ENCODE measurements at places on chromosomes 16 and 17. TPM values are rescaled to one million over a fixed set of nuclear protein-coding genes. Genes with fewer than 3 reads are reported as not detected.
A peak's percentile ranks its signal among the peaks of the same experiment; 100 is the strongest.

DNA sequence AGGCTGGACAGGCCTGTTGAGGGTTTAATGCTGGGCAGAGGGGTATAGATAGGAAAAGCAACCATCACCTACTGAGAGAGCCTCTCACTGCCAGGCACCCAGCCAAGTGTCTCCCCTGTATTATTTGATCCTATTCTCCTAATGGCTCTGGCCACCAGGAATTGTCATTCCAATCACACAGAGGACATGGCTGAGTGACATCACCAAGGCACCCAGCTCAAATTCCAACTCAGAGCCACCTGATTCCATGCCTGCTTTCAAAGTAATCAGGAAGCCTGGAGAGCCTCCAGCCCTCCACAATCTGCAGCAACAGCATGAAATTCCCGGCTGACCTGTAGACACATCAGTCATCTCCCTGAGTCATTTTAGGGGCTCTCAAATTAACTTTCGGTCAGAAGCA, 368.9 kb upstream of the C16orf82 start:
- ATAC-seq, result no peak

DNA sequence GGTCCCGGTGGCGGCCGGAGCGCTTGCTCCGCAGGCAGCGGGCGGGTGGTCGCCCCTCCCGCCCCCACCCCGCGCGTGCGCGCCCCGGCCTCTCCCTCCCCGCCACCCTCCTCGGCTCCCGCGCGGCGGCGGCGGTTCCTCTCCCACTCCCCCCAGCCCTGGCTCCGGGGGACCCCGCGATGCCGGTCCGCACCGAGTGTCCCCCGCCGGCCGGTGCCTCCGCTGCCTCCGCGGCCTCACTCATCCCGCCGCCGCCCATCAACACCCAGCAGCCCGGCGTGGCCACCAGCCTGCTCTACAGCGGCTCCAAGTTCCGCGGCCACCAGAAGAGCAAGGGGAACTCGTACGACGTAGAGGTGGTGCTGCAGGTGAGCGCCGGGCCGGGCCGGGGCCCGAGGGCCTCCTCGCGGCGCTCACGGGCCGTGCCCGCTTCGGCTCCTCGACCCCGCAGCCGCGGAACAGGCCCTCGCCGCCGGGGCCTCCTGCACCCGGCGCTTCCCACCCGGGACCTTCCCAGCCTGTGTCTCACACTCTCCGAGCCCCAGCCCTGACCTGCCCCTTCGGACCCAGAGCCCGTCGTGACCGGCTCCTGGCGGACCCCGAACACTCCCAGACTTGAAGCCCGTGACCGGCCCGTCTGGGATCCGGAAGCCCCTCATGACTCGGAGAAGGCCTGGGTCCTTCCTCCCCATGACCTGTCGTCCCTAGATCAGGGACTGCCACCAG, 490 bp downstream of the GID4 start:
- ATAC-seq, result peak; percentile 55

- ATAC-seq, result no peak
Measured at GRCh38 chr17:43479948-43480347, 3.8 kb upstream of the DHX8 start.

- ATAC-seq, result no peak
Measured at GRCh38 chr17:80318166-80318565, 57.5 kb downstream of the RNF213 start.

GRCh38 chr16:28616636-28617035, 6.8 kb upstream of the SULT1A1 start:
- ATAC-seq, result no peak

DNA sequence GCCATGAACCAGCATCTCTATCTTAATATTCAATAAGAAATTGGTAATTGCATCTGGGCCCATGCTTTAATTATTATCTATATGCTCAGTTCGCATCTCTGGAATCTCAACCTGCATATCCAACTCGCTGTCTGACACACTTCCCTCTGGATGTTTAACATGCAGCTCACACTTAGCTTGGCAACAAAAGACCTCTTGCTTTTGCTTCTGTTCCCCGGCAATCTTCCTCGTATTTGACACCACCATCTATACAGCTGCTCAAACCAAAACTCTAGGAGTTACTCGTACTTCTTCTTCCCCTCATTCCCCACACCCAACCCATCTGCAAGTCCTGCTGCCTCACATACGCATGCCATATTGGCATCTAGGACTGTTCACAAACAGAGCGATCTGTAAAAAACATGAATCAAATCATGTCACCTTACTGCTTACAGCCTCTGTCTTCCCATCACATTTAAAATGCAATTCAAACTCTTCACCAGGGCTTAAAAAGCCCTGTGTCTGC, 300.6 kb downstream of the CEP112 start:
- ATAC-seq, result no peak

- ATAC-seq, result peak; percentile 26
Measured at GRCh38 chr16:27324851-27325301, 11.1 kb downstream of the IL4R start.

DNA sequence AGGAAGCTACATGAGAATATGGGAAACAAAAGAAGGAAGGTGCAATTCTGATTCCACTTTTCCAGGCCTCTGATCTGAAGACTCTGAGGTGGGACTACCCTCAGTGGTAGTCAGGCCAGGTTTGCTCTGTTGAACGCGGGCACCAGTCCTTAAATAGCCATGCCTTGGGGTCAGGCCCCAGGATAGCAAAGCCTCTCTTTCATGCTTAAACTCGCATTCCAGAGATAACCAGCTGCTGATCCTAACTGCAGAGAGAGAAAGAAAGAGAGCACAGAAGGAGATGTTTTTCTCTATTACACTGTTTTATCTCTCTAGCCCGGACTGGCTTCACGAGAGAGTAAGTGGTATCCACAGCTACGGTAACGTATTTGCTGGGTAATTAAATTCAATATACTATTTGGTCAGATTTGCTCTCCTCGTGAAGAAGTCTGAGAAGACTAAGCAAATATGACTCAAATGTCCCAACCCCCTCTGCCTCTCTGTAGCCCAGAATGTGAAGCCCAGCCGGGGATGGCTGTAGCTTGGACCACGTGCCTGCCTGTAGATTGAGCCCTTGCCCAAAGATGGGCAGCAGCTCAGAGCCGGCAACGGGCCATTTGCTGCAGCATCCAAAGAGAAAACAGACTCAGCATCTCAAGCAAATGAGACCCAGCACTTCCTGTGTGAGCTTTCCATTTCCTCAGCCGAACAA, 122.2 kb downstream of the SMG6 start:
- peak; percentile 84 for ATAC-seq

- no peak for ATAC-seq
Measured at GRCh38 chr16:53771655-53772497, 67.9 kb downstream of the FTO start.

DNA sequence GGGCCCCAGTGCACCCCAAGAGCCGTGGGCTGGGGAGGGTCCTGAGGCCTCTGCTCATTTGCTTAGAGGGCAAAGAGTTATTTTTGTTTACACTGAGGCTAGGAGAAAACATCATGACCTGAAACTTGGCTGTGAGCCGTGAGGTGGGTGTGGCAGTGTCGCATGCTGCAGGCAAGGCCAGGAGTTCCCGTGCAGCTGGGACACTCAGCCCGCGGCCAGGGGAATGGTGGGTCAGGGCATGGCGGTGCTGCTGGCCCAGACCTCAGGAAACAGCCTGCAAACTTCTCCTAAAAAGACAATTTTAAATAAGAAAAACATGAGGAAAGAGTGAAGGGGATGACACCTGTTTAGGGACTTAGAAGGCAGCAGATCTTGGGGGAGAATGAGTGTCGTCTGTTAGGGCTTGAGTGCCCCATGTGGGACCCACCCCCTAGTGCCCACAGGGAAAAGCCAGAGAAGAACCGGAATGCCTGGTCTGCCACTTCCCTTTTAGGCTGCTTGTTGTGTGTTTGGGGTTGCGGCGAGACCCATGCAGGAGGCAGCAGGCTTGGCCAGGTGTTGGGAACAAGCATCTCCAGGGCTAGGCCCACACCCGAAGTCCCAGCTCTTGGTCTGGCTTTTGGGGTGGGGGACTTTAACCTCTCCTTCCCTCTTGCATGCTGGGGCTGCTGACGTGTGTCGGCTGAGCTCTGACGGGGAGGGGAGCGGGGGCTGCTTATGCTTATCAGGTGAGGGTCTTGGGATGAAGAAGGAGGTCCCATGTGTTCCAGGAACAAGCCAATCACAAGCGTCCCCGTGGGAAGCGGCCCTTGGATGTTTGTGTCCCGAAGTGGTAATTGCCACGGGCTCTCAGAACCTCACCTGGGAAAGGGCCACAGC, 80.9 kb upstream of the GNG13 start:
- ATAC-seq, result no peak

DNA sequence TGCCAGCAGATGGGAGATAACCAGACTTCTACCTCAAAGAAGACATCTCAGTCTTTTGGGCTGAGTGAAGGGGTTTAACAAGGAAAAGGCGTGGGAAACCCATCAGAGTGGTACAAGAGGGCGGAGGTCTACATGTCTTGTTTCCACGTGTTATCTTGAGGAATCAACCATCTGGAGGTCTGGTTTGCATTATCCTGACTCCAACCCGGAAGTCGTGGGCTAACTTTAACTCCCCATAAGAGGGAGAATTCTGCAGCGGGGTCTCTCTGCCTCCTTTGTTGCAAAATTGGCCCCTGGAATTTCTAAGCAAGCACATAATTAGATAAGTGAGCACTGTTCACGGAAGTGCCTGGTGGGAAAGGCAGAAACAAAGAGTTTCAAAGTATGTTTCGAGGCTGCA, 398.7 kb upstream of the C16orf82 start:
- no peak for ATAC-seq

DNA sequence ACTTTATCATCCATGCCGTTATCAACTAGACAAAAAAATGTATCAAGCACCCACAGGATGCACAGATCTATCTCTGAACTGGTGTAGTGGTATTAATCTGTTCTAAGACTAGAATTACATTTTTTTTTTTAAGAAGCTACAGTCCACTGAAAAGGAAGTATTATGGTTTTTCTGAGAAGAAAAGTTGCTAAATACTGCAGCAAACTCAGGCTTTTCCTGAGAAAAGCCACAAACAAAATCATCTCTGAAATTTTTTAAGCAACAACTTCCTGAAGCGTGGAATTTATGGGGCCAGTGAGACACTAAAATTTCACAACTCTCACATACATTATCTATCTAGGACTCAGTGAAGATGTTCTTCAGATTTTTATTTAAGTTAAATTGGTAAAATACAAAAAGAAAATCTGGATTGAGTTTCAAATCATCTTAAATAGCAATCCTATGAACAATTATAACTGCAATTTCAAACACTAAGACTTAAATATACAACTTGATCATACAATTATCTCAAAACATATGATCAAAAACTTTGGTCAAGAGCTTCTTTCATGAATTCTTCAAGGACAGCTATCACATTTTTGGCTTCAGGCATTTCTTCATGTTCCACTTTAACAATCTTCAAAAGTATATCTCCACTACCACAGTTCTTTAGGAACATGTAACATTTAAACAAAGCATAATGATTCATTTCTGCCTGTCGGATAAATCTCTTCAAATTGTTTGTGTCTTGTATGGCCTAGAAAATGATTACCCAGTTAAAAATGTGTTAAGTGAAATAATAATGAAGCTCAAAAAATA, 10.5 kb downstream of the C17orf75 start:
- ATAC-seq, result no peak

DNA sequence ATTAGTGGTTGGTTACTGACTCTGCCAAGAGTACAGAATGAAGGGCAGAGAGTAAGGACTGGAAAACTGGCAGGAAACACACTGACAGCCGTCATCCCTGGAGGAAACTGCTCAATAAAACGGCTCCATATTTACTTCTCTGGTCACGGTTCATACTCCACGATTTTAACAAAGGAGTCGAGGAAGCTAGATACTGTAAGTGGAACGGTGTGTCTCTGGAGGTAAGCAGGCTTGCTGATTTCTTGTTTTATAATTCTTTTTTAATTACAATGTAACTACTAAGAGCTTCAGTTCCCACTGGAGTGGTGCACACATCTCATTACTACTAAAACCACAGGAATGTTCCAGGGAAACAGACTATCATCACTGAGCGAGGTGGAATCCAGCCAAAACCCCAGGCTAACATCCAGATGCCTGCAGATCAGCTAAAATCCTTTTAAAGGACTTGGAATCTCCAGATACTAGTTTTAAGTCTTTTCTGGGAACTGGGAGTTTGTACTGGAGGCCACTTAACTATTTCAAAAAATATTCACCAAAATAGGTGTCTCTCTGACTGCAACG, 17.8 kb downstream of the SERPINF1 start:
- ATAC-seq, result no peak

- ATAC-seq, result peak; percentile 94
Measured at GRCh38 chr16:9489835-9490467, 398.5 kb downstream of the HAPSTR1 start.

DNA sequence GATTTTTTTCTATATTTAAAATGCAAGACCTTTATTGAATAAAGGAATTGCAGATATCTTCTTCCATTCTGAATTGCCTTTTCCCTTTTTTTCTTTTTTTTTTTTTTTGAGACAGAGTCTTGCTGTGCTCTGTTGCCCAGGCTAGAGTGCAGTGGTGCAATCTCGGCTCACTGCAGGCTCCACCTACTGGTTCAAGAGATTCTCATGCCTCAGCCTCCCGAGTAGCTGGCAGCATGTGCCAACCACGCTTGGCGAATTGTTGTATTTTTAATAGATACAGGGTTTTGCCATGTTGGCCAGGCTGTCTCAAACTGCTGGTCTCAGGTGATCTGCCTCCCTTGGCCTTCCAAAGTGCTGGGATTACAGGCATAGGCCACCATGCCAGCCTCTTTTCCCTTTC, 151.5 kb downstream of the CEP112 start:
- ATAC-seq, result no peak

- ATAC-seq, result no peak
Measured at GRCh38 chr16:12172343-12172742, 195.8 kb downstream of the SNX29 start.

- peak; percentile 69 for ATAC-seq
Measured at GRCh38 chr17:59423137-59423724, 91.8 kb downstream of the YPEL2 start.

GRCh38 chr17:28746611-28747050, 2.8 kb downstream of the TRAF4 start:
- ATAC-seq, result no peak

GRCh38 chr17:68509141-68510057, 2.8 kb upstream of the PRKAR1A start:
- ATAC-seq, result no peak

DNA sequence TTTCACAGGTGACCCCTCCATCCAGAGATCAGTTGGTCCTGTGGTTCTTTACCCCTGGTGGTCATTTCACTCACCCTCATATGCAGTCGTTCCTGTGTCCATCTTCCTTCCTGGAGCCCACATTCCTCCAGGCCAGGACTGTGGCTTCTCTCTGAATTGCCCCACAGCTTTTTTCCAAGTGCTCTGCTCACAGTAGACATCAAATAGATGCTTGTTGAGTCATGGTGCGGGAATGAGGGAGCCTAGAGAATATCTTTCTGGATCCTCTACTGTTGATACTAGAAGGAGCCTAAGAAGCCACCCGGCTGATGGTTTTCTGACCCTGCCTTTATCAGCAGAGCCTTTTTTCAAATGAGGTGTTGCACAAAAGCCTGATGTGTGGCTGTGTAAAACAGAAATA, 10.4 kb downstream of the USB1 start:
- no peak for ATAC-seq

The CMTM2 gene
- not detected for total RNA-seq

The IRX3 gene
- total RNA-seq, result 3.2 TPM

The RFNG gene
- 28.8 TPM for total RNA-seq

The MYO15A gene
- total RNA-seq, result 0.73 TPM

The ZNF469 gene
- 0.96 TPM for total RNA-seq

The UTS2R gene
- total RNA-seq, result not detected

The NOXO1 gene
- total RNA-seq, result not detected

The FBXW10B gene
- 0.54 TPM for total RNA-seq

The LITAFD gene
- not detected for total RNA-seq

The FGF11 gene
- 1.0 TPM for total RNA-seq
